ENCODE measurements at places on chromosomes 6 and 20.

DNA sequence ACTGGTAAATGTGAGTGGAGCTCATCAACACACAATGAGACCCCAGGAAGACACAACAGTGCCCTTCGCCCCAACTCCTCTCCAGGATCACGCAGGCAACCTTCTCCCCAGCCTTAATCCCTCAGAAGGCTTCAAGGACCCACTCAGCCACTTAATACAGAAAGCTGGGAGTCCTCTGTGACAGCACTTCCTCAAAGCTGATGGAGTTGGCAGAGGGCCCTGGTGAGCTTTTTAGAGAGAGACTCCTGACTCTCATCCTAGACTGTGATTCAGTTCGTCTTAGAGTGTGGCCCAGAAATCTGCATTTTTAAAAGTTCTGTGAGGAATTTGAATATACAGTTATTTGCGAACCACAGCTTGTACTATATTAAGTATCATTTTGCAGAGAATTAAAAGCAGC lies 187.7 kb downstream of the UST start:
- no peak for DNase-seq

DNA sequence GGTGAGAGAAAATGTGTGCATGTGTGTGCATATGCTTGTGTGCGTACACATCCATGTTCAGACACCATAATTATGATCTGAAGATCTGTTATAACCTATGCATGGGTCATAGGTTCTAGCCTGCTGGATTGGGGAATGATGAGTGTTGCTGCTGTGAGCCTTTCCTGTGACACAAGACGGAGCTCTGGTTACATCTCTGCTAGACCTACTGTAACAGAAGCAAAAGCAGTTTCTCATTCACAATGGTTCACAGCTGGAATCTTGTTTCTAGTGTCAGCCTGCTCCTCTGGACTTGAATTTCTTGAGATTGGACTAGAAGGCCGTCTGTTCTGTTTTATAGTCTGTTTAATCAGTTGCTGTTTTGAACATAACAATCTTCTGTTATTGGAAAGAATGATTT lies 40.1 kb downstream of the DEFB114 start:
- DNase-seq: no peak

- no peak for DNase-seq
These were observed 15.8 kb upstream of the PLCB4 start for GRCh38 chr20:9053108-9053507.

- DNase-seq: peak; percentile 83
These were observed 126.8 kb downstream of the IPCEF1 start for GRCh38 chr6:154229786-154230185.

DNA sequence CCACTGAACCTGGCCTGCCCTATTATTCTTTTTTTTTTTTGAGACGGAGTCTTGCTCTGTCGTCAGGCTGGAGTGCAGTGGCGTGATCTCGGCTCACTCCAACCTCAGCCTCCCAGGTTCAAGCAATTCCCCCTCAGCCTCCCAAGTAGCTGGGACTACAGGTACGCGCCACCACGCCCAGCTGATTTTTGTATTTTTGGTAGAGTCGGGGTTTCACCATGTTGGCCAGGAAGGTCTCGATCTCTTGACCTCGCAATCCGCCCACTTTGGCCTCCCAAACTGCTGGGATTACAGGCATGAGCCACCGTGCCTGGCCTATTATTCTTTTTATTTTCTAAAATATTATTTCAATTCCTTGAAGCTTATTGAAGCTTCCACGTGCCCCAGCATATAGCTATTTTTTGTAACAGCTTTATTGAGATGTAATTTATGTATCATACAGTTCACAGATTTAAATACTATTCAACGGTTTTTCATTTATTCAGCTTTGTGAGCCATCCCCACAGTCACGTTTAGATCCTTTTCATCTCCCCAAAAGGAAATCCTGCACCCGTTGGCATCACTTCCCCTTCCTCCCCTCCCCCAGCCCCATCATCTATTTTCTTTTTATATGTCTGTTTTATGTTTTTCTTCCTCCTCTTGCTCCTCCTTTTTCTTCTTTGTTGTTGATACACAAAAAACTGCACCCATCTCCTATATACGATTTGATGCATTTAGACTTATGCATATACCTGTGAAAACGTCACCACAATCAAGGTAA lies 13.5 kb upstream of the MDFI start:
- DNase-seq: no peak

DNA sequence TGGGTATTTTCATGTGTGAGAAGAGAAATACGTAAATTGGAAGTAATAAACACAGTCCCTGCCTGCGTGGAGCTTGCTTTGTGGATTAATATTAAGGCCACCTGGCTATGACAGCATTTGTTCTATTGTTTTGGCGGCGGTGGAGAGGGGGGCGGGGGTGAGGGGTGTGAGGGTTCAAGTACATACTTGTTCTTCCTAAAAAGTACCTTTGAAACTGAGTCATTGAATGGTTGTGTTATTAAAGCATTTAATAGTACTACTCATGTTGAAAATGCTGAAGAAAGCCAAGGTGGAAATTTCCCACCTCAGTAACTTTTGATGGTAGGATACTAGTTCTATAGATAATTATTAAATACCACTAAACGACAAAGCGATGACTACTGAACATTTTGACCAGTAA lies 95.0 kb downstream of the FOXC1 start:
- DNase-seq: no peak

DNA sequence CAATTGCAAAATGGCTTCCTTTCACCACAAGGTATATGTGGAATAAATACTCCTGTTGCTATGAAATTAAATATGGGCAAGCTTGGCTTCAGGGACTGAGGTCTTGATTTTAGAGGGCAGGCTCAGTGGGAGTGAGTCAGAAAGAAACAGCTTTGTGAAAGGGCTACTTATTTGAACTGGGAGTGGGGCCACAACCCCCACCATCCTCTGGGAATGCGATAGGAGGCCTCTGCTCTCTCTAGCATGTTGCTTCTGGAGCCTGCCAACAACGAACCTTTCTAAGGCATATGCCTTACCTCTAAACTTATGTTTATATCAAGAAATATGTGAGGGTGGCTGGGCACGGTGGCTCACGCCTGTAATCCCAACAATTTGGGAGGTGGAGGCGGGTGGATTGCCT lies 149.7 kb downstream of the LRRC1 start:
- DNase-seq: no peak
